ENCODE measurements at places on chromosomes 1 and 21.

- no peak for DNase-seq
These were observed 318.5 kb downstream of the NTNG1 start for GRCh38 chr1:107459204-107459904.

DNA sequence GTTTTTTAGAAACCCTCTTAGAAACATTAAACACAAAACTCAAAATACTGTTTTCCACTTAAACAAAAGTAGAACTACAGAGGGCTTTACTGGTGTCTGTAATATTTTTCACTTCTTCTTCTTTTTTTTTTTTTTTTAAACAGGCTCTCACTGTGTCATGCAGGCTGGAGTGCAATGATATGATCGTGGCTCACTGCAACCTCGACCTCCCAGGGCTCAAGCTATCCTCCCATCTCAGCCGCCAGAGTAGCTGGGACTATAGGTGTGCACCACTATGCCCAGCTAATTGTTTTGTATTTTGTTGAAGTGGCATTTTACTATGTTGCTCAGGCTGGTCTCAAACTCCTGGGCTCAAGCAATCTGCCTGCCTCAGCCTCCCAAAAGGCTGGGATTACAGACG is 194.8 kb downstream of the DAB1 start:
- no peak for DNase-seq

DNA sequence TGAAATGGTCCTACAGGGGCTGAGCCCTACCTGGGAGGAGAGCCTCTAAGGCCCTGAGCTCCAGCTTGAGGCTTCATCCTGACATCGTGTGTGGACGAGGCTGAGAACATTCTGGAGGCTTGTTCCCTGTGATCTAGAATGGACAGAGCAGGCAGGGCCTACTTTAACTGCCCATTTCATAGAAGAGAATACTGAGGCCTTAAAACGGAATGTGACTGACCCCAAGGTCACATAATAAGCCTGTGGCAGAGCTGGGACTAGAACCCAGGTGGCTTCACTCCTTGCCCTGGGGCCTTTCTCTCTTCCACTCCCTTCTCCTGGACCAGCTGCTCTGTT is 6.0 kb upstream of the SDC3 start:
- no peak for DNase-seq

DNA sequence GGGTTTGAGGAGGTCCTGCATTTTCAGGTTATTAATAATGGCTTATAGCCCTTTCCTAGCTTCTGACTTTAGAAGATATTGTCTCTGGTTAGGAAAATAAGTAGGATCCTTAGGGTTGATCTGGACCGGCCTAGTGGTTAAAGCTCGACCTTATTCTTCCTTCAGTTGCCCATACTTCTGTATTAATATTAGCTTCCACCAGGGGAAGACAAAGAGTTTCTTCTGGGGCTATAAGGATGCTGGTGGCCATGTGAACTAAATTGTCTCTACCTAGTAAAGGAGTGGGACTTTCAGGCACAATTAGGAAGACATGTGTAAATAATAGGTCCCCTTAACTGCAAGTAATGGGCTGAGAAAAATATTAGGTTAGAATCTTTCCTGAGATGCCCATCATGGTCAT is 20.6 kb upstream of the FCGR2A start:
- DNase-seq: no peak

- no peak for DNase-seq
These were observed 56.4 kb downstream of the LHX4 start for GRCh38 chr1:180286417-180286816.

DNA sequence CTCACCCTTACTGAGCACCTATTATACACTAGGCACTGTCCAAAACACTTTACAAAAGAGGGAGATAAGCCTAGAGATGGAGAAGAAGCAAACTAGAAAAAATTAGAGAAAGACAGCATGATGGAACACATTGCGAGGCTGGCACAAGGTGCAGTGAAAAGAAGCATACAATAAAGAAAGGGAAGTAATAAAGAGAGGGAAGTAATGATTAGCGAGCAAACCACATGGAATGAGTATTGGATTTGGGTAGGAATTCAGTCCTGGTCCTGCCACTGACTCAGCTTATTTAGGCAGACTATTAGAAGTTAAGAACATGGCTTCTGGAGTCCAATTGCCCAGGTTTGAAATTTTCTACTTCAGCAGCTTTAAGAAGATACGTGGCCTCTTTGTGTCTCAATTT is 32.6 kb upstream of the FNBP1L start:
- no peak for DNase-seq

Measured in right renal pelvis (tissue), 4 donors.